ENCODE measurements at places on chromosomes 2 and 18.
A peak's percentile ranks its signal among the peaks of the same experiment; 100 is the strongest.

DNA sequence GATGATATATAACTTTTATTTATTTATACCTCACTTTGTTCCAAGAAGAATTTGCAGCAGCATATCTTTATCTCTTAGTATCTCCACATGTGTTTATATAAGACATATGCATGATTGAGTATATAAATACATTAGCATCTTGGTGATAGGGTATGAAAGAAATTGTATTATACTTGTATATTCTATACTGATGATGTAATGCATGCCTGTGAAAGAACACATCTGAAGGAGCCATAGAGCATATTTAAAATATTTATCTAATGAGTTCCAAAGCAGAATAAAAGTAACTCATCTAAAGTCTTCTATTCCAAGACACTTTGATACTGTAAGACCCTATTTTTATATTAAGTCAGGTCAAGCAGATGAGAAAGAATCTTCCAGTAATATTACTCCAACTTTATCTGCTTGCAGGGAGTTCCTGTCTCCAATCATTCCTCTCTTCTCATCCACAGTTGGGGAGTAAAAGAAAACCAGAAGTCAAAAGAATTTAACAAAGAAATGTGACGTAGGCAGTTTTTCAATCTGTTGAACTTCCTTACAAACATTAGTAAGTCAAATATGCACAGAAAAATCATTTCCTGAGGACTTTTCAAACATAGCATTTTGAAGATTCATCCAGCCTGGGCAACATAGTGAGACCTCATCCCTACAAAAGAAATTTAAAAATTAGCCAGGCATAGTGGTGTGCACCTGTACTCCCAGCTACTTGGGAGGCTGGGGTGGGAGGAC is 76.7 kb downstream of the DTNB start:
- DNase-seq = no peak

GRCh38 chr18:79424880-79425568 is 29.3 kb downstream of the NFATC1 start:
- DNase-seq = no peak

DNA sequence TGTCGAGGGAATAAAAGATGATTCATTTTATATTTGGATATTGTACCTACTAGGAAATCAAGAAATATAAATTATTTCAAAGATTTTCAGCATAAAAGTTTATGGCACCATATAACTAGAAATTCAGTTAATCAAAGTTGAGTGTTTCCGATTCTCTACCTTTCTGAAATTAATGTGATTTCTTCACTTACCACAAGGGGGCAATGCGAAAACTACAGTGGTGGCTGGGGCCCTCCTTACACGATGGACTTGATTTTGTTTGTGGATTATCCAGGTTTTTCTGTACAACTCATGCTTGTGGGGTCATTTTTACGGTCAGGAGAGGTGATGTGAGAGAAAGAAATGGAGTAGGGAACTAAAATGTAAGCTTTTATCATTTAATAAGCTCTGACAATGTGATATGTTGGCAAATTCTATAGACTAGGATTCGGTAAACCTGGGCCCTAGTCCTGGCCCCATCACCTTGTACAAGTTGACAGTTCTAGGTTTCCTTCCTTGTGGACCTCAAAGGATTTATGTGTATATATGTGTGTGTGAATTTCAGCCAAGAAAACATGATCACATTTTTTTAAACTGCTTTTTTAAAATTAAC is 47.6 kb downstream of the G6PC2 start:
- DNase-seq = peak; percentile 5

GRCh38 chr2:167579826-167580225 is 667.6 kb downstream of the STK39 start:
- DNase-seq = no peak

GRCh38 chr2:46717344-46718121 is 198.1 kb downstream of the MCFD2 start:
- no peak for DNase-seq

GRCh38 chr2:88810488-88810887 is 119.0 kb downstream of the RPIA start:
- DNase-seq = no peak
